MV-4-11 (cell line): ENCODE measurements at places on chromosomes 1 and 21.

- no peak for DNase-seq
Measured at GRCh38 chr21:46633566-46633965, 1.9 kb upstream of the PRMT2 start.

DNA sequence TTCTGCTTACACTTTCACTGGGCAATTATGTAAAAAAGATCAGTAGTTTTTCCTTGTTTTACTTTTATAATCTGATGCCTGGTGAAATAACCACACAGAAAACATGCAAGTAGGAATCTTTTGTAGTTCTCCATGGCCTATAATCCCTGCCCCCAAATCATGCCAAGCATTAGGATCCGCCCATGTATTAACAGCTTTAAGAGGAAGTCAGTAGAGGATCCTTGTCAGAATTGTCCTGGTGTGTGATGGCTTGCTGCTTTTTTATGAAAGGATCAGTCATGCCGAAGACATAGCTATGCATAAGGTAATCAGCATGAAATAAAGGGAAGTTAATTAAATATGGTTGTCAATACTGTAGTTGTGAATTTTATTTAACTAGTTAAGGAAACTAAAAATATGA is 20.0 kb downstream of the ADGRL2 start:
- DNase-seq = no peak

DNA sequence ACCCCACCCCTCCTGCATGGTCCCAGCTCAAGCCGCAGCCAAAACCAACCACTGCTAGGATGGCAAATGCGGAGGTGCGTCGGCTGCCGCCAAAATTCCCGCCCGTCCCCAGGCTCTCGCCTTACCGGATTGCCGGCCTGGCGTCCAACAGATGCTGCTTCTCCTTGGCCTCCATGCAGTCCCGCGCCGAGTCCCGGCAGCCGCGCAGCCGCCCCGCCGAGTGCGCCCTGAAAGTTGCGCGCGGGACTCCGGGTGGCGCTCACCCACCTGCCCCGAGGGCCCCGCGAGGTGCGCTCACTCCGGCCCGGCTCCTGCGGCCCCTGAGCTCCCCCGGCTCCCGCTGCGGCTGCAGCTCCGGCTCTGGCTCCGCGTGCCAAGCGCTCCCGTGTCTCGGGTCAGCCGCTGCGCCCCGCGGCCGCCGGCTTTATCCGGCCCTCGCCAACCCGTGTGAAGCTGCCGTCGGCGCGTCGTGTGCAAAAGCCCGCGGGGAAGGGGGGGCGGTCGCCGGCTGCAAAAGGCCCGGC is at the start of gene SLC30A2:
TSS of gene SLC30A2 (minus strand) at position 397 of the 524 bp plus-strand sequence. CDS start at position 175, 222 bp downstream.
- no peak for DNase-seq

GRCh38 chr1:13583595-13583965 is at the start of gene PDPN:
Gene PDPN, plus strand, starts transcription at chr1:13583832. Its CDS starts 202 bp downstream, at chr1:13584034.
- no peak for DNase-seq

GRCh38 chr21:44338971-44339910 is at the start of gene CFAP410:
Gene CFAP410, minus strand, starts transcription at chr21:44339390. Its CDS starts 196 bp downstream, at chr21:44339194.
- peak; percentile 93 for DNase-seq

DNA sequence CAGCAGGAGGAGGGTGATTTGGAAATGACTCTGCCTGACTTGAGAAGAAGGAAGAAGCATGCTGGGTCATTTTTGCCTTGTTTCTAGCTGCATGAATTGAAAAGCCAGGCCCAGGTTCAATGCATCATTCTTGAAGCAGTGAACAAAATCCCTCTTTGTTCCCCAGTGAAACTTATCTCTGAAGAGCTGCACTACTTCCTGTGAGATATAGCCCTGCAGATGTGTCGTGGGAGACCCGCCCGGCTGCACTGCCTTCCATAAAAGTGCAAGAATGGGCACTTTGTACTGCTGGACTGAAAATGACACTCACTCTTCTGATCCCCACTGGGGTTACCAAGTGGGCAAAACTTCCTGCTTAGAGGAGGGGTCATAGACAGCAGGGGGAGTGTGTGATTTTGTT is 249.2 kb upstream of the NFIA start:
- DNase-seq = no peak
